Activated naive CD4-positive, alpha-beta T cell (primary cell): ENCODE measurements at places on chromosomes 1 and 21.

- no peak for DNase-seq
These were observed 245.9 kb downstream of the DISC1 start for GRCh38 chr1:231872461-231872910.

GRCh38 chr1:78471890-78472620 is 18.7 kb upstream of the PTGFR start:
- no peak for DNase-seq

DNA sequence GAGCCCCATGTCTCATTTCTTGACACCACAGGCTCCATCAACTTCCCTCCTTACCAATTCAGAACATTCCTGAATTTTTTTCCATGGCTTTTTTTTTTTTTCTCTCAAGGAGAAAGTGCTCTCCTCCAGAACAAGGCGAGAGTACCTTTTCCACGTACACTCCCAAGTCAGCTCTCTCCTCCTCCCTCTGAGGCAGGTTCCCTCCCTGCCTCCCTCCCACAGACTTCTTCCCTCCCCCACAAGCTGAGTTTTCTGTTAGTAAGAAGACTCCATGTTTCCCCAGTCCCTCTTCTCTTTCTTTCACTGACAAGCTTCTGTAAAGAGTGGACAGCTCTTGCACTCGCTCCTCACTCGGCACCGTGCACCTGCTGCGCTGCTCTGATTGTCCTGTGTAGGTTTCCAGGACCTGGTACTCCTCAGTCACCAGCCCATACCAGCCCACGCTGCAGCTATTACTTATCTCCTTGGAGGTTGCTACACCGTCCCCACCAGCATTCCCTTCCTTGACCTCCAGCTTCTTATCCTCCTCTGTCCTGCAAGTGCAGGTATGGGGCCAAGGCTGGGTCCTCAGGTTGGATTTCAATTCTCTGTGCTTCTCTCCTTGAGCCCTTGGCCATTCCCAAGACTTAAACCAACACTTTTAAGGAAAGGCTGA is 3.8 kb downstream of the TRAF5 start:
- no peak for DNase-seq

- DNase-seq = no peak
These were observed 22.4 kb upstream of the ZNF692 start for GRCh38 chr1:248881261-248881660.

DNA sequence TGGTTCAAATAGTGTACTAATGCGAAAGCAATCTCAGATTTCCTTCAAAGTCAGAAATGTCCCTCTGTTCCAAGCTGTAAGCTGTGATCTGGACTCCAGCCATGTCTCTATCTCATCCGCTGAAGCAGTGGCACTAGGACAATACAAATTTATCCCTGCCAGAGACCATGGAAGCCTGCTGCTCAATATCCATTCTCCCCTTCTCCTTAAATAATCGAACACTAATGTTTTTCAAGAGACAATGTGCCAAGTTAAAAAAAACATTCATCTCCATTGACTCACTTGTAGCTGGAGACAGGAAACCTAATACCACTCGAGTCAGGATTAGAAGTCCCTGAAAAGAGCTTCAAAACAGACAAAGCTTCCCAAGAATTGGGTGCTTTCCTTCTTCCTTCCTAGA is 38.5 kb upstream of the PGBD5 start:
- no peak for DNase-seq

DNA sequence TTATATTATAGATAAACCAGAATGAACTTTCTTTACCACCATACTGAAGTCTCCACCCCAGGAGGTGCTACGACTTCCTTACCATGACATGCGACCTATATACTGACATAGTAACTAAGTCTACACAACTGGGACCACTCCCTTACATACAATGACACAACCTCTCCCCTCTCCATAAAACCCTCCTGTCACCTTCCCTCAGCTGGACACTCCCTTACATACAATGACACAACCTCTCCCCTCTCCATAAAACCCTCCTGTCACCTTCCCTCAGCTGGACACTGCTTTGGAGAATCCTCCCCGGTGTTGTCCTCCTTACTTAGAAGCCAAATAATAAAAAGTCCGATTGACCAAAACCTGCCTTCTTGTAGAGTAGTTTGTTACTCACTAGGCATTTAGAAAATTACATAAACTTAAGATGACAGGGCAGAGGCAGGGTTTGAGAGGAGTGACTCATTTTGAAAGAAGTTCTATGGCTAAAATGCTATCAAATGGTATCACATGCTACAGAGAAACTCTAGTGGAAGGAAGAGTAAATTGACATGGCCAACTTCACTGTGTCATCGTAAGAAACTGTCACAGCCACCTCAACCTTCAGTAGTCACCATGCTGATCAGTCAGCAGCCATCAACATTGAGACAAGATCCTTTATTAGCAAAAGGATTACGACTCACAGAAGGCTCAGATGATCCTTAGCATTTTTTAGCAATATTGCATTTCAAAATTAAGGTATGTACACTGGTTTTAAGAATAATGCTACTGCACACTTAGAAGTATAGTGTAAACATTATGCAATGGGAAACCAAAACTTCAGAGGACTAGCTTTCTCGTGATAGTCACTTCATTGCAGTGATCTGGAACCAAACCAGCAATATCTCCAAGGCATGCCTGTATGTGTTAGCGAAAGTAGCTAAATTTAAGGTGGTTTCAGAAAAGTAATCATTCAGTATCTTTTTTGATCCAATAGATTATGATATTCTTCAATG is 56.4 kb downstream of the AHCTF1 start:
- no peak for DNase-seq

GRCh38 chr1:89540406-89540970 is 15.9 kb downstream of the LRRC8B start:
- DNase-seq = no peak

DNA sequence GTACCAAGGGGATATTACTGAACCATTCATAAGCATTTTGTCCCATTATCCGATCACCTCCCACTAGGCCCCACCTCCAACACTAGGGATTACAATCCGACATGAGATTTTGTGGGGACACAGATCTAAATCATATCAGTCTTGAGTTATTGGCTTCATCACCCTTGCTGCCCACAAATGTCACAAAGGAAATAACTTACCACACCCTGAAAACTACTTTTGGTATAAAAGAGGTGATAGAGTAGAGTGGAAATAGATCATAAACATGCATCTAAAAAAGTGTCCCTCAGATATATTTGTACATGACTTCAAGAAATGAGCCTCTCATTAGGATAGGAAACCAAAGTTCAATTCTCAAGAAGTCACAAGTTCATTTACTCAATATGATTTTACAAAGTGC is 22.6 kb upstream of the FCRL3 start:
- no peak for DNase-seq

DNA sequence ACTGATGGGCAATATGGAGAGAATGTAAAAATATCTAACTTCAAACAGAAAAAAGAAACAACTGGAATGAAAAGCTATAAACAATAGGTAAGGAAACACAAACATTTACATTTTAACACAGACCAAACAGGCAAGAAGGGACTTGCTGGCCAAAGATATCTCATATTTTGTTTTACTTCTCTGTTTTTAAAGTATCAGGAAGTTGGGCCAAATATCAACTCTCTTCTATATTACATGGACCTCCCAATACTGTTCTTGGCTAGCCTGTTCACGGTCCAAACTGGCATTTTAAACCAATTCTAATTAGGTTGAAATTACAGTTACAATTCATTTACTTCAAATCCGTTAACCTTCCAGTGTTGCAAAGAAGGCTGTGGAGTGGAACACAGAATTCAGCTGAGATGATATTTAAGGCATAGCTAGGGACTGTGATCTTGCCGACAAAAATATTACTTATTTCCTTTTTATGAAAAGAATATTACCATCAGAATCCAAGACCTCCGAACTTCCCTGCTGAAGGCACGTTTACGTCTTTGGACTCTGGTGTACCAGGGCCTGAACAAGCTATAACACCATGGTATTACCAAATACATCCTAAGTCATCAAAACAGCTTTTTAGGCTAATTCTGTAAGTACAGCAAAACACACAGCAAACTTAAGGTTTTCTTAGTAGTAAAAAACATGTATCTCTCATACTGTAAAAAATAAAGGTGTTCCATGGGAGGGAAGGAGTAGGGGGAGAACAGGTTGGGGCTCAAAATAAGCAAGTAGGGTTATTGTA is 165.4 kb downstream of the RUNX1 start:
- DNase-seq = no peak

- DNase-seq = no peak
These were observed 11.9 kb upstream of the CPLANE2 start for GRCh38 chr1:16248603-16249516.

DNA sequence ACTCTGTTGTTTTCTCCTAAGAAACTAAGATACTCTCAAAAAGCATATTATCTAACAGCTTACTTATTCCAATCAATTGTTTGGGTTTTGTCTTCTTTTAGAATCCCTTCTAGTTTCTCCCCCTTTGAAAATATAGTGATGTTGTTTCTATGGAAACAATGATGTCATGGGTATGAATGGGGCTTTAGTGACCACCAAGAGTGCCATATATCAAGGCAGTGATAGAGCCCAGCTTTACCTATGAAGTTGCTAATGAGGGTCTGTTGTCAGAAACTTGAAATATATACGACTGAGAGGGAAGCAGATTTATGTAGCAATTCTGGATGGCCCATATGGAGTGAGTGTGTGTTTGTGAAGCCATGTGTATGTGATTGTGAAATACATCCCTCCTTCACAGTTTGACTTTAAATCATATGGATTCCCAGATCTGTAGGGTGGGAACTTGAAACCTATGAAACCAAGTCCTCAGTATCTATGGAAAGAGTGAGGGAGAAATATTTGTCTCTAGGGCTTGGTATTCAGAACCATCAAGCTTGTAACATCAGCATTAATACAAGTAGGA is 116.7 kb downstream of the SPATA46 start:
- DNase-seq = no peak

DNA sequence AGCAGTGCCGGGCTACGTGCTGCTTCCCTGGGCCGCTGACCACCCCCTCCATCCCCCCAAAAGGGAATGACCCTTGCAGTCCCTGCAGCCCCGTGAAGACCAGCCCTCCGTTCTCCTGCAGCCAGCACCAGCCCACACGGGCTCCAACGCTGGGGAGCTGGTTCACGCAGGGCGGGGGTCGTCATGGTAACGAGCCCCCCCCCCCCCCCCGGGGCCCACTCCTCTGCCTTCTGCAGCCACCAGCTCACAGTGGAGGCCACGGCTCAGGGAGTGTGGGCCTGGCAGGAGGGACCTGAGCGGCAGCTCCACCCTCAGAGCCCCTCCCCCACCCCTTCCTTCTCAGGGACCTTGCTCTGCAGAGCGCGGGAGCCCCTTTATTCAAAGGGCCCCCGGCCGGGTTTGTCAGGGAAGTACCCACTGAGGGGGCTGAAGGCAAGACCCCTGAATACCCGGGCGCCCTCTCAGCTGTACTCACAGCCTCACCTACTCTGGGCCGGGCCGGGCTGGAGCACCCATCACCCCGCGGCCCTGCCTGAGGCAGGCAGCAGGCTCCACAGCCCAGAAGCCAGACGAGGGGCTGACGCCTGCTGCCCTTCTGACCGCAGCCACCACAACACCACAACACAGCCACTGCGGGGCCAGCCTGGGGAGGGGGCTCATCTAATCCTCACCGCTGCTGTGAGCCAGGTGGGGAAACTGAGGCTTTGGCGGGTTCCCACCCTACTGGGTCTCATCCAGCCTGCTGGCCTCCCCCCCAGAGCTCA is 12.6 kb downstream of the MEGF6 start:
- no peak for DNase-seq

- no peak for DNase-seq
These were observed 386.4 kb downstream of the HHAT start for GRCh38 chr1:210715072-210715471.

- DNase-seq = no peak
These were observed 1.3 kb downstream of the KRTAP12-4 start for GRCh38 chr21:44653123-44653522.

DNA sequence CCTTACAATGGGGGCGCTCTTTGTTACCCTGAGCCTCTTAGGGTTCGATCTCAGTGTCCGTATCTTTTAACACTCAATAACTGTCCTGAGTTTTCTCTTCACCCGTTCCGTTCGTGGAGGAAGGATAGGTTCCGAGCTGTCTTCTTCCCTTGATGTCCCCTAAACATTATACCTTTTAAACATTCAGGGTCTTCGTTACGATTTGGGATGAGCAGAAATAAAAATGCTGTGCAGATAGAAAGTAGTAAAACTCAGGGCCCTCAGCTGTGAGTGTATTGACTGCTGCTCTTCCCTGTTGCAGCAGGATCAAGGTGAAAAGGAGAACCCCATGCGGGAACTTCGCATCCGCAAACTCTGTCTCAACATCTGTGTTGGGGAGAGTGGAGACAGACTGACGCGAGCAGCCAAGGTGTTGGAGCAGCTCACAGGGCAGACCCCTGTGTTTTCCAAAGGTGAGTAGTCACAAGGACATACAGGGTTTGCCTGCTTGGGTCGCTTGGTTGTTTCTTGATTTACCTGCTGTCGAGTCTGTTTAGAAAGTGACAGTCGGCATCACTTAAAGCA is 784 bp downstream of the RPL11 start:
- no peak for DNase-seq

- DNase-seq = no peak
These were observed 74.9 kb upstream of the ZC3H11B start for GRCh38 chr1:219687779-219688178.

DNA sequence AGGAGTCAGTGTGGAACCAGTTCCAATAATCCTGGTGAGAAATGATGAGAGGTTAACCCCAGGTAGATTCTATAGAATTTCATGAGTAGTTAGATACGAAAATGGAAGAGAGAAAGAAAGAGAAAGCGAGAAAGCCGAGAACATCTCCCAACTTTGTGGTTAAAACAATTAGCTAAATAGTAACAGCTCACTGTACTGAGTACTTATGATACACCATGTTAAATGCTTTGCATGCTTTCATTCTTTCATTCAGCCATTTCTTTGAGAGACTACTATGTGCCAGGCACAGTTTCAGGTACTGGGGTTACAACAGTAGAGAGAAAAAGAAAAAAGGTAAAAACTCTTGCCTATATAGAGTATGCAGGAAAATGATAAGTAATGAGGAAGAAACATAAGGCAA is 109.7 kb upstream of the SYT6 start:
- no peak for DNase-seq

DNA sequence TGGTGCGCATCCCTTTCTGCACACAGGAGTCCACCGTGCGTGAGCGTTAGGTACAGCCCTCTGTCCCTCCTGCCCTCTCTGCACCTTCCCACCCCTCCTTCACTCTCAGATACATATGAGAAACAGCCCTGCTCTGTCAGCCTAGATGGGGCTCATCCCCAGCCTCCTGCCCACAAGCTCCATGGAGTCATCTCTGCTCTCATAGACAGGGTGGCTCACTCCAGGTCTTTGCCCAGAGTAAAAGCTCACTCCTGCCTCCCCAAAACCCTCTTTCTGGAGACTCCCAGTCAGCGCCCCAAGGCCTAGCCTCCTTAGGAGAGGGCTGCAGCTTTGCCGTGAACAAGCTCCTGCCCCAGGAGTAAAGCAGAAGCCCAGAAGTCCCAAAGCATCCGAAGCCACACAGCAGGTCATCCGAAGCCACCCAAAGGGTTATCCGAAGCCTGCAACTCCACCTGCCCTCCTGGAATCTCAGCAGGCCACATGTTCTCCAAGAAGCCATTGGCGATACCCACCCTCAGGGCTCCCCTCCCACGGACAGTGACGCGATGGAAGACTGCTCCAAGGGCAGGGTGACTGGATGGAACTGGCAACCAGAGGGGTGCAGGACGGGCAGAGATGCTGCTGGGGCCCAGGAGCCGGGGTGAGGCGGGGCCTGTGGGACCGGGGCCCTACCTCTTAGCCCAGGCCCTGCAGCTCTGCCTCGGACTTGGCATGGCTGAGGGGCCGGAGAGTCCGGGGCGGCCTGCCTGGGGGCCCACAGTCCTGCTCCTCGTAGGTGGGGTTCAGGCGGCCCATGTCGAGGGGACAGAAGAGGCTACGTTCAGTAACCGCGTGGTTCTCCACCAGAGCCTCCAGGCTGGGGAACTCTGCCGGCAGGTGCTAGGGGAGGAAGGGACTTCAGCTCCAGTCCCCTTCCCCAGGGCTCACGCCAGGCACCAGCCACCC is 3.6 kb upstream of the KIF17 start:
- no peak for DNase-seq

- DNase-seq = no peak
These were observed 17.6 kb downstream of the PBX1 start for GRCh38 chr1:164576291-164577271.
